Retina (tissue), 1 donor: ENCODE measurements at places on chromosomes 7 and 10.

- DNase-seq, result no peak
These were observed 155.3 kb downstream of the GLI3 start for GRCh38 chr7:42081671-42082070.

DNA sequence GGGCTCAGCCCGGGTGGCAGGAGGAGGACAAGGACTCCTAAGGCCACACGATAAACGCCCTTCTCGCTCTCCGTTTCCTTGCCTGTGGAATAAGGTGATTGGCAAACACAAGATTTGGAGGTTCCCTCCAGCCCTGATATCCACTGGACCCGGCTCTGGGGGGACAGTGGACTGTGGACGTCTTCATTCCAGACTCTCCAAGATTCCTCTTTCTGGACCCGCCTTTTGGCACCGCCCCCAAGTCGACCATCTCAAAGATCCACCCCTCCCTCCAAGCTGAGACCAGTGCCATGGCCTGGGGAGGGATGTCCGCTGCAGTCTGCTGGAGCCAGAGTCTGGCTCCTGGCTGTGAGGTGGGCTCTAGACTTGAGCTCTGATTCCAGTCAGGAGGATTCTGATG, 23.6 kb downstream of the ZNF783 start:
- no peak for DNase-seq

DNA sequence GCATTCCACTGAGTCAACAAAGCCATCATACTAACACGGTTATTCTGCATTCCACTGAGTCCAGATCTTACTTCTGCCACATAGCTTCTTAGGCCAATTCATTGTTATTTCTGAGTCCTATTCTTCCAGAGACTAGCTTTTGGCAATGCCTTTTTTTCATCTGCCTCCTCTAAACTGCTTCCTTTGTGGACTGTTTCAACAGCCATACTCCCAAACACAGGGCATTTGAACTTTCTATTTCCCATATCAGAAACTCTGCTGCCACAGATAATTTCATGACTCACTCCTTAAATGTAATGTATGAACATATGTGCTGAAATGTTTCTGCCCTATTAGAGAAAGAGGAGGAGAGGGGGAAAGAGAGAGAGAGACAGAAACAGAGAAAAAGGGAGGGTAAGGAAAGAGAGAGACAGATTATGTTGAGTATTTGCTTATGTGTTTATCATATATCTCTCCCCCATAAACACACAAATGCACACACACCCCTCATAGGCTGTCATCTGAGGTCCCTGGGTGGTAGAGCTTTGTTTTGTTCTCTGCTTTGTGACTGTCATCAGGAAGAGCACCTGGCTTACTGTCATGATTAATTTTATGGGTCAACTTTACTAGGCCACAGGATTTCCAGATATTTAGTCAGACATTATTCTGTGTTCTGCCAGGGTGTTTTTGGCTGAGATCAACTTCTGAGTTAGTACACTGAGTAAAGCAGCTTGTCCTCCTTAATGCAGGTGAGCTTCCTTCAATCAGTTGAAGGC, 308.0 kb upstream of the KCND2 start:
- peak; percentile 3 for DNase-seq

- DNase-seq, result no peak
These were observed 167.0 kb upstream of the KLF6 start for GRCh38 chr10:3951993-3952392.

GRCh38 chr7:116734710-116735109, 62.7 kb downstream of the MET start:
- DNase-seq, result no peak

DNA sequence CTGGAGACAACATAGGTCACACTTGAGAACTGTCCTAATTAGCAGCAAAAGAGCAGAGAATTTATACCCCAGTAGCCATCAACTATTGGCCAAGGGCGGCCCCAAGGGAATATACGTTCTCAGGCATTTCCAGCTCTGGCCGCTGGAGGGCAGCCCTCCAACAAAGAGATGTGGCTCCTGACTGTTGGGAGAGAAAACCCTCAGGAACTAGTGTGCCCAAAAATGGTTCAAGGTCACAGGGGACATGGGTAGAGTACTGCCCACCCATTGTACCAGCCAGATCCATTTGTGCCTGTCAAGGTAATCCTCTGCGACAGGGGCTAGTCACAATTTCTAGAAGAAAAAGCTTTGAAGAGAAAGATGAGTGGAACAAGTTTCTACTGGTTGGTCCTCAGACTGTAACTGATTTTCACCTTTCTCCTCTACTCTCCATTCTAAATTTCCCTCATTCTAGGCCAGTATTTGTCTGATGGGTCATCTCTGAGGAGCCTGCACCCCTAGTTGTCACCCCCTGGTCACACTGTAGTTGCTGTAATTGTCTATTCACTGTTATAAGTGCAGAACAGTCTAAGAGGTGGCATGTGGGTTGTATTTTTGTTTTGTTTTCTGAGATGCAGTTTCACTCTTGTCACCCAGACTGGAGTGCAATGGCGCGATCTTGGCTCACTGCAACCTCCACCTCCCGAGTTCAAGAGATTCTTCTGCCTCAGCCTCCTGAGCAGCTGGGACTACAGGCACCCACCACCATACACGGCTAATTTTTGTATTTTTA, 14.7 kb upstream of the C7orf33 start:
- DNase-seq, result peak; percentile 80

DNA sequence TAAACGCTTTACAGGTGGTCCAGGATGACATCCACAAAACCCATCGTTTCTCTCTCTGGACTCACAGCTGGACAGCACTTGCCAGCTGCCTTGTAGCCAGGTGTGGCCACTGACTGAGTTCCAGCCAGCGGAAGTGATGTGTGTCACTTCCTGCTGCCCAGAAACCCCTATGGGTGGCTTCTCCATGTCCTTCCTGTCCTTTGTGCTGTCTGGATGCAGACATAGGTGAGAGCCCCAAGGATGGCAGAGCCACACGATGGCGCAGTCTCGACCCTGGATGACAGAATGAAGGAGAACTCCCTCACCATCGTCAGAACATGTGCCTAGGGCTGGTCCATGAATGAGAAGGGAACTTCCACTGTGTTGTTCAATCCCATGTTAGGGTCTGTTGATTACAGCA, 22.1 kb downstream of the NMT2 start:
- no peak for DNase-seq

GRCh38 chr10:105770524-105771212, 1129.6 kb downstream of the SORCS3 start:
- DNase-seq, result no peak

GRCh38 chr10:102371295-102371694, 24.2 kb upstream of the NFKB2 start:
- DNase-seq, result no peak

- DNase-seq, result no peak
These were observed 24.2 kb upstream of the UNC5B start for GRCh38 chr10:71188201-71188600.

DNA sequence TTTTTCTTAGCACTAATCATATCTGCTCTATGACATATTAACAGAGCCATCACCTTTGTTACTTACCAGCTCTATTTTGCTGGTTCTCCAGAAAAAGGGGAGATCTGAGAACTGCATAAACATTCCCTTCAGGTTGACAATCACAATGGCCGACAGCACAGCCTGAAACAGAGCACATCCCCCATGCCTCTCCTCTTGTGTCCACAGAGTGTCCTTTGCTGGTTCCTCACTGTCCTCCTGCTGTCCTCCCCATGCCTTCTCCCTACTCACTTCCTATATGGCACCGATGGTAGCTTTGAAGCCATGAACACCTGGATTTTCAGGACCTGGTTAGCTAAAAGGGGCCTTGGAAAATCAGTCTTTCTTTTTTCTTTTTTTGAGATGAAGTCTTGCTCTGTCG, 41.8 kb downstream of the PSMC2 start:
- no peak for DNase-seq

GRCh38 chr7:90210475-90210874, 1.1 kb upstream of the STEAP2 start:
- peak; percentile 3 for DNase-seq

DNA sequence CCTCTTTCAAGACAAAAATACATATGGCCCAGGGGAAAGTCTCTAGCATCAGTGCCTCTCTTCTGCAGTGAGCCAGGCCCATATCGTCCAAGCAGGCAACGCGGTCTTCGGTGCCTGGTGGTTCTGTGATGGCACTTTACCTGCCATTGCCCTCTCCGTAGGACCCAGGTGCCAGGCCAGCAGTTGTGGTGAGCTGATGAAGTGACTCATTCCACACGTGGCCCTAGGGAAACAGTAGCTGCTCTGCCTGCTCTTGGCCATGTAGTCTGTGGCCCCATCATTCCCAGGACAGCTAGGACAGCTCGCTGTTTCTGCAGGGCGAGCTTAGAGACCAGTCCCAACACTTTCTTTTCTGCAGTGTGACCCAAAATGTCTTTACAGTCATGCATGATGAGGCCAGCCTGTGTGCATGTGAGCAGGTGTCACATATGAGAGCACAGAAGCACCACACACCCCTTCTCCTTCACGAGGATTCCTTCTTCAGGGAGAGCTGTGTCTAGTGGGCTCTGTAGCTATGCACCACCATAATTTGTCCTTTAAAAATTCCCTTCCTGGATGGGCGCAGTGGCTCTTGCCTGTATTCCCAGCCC, 39.0 kb downstream of the SVIL start:
- DNase-seq, result no peak

- no peak for DNase-seq
These were observed 165.4 kb downstream of the ADAM12 start for GRCh38 chr10:126222736-126223511.

DNA sequence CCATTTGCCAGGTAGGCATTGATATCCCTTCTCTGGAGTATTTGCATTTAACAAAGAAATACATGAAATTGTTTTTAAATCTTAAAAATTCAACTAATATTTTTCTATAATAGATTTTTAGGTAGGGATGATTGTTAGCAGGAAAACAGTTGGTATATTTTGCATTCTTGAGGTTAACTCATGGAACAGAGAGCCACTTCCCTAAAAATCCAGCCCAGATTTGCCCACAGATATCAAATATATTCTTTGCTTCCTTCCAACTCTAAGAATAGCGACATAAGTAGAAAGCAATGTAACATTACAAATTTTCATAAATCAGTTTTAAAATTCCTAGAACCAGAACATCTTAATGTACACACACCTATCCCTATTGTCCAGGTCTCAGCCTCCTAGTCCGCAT, 45.0 kb upstream of the ANLN start:
- no peak for DNase-seq

- no peak for DNase-seq
These were observed 158.5 kb downstream of the GALNT17 start for GRCh38 chr7:71290452-71290851.

- DNase-seq, result no peak
These were observed 81.1 kb downstream of the PRTFDC1 start for GRCh38 chr10:24871011-24871935.

- DNase-seq, result no peak
These were observed 149.5 kb downstream of the ARID5B start for GRCh38 chr10:62050893-62051433.

- DNase-seq, result no peak
These were observed 308.3 kb upstream of the KAT6B start for GRCh38 chr10:74518061-74518460.

DNA sequence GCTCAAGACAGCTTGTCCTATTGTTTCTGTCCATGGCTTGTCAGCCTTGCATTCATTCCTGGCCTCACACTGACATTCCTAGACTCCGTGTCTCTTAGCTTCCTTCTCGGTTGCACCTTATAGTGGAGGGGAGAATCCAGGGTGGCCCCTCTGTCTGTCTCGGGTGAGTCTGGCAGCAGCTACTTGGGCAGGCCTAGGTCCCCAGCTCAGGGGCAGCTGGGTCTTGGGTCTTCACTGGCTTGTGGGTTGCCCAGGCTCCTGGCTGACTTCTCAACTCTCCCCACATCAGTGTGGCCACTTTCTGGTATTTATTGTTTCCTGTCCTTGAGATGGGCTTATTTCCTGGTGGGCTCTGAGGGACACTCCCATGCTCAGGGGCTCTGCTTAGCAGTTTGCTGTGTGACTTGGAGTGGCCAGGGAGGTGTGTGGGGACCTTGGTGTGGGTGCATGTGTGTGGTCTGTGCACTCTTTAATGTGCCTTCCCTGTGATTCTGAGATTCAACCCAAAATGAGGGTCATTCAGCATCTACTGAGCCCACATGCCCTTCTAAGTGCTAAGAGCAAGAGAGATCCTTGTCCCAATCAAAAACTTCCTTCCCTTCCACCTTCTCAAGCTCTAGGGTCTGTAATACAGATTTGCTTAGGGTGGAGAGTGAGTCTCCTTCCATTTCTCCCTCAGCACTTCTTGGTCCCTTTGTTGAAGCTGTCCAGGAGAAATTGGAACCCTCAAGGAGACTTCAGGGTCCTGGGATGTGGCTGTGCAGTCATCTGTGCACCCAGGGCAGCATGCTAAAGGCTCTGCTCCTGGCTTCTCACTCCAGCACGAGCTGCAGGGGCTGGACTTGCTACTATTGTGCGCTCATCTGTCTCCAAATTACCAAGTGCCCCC, 20.1 kb downstream of the UPP1 start:
- DNase-seq, result no peak

DNA sequence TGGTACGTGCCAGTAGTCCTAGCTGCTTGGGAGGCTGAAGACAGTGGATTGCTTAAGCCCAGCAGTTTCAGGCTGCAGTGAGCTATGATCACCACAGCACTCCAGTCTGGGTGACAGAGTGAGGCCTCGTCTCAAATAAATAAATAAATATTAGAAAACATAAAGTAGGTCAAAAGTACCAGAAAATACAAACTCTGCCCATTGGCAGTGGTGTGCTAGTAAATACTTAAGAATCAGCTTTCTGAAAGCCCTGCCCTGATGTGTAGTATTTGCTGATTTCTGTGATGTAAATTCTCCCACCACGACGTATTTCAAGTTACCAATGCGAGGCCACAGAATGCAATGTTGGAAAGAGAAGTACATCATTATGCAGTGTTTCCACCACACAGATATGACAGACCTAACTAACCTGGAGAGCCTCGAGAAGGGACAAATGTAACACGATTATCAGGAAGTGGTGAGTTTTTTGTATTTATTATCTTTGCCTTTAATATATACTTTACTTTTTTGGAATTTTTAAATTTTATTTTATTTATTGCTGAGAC, 11.8 kb upstream of the MAP3K8 start:
- DNase-seq, result no peak

DNA sequence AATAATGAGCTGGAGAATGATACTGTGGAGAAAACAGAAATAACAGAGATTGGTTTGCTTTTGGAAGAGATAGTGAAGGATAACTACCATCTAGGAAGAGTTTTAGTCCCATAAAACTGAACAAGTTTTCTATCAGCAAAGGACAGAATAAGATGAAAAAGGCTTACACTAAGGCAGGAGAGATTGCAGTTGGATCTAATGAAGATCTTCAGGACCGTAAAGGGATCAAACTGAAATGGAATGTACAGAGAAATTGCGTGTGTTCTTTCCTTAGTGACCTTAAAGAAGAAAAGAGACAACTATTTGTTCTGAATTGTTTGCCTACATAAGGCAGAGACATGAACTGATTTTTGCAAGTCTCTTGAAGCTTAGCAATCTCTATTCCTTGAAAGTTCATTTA, 191.7 kb upstream of the MTPN start:
- no peak for DNase-seq
